ENCODE measurements at places on chromosomes 5 and 9. TPM values are rescaled to one million over a fixed set of nuclear protein-coding genes. Genes with fewer than 3 reads are reported as not detected.

PRUNE2 gene
- total RNA-seq, result 1.4 TPM

DNA sequence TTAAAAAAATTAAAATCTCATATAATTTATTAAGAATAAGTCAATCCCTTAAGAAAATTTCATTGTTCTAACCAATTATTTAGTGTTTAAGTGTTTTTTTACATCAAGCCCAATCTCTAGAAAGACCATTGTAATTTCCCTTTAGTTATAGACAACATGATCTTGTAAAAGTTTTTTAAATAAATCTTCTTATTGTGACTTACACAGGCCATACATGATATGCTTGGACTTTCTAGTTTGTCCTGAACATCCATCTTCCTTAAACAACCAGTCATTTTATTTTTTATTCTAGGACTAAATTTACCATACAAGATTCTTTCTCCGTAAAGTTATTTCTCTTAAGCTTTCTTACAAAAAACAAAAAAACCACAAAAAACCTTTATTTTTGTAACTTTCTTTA lies 126.5 kb upstream of the MAST4 start:
- H3K4me1 ChIP-seq, result no peaks in the 10 kb centered on the region
- H3K27me3 ChIP-seq, result no peaks in the 10 kb centered on the region
- no peak overlapping the region for H3K4me3 ChIP-seq
- H3K36me3 ChIP-seq, result no peaks in the 10 kb centered on the region
- DNase-seq, result no peak

DNA sequence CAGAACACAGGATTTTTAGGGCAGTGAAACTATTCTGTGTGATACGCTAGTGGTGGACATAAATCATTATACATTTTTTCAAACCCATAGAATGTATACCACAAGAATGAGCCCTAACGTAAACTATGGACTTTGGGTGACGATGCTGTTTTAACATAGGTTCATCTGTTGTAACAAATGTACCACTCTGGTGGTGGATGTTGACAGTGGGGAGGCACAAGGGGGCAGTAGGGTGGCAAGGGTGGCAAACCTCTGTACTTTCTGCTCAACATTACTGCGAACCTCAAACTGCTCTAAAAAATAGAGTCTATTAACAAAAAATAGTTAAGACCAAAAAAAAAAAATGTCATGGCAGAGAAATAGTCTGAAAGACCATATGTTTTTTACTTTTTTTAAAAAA lies 9.1 kb upstream of the MVB12B start:
- H3K4me1 ChIP-seq, result no peaks in the 10 kb centered on the region
- no peaks in the 10 kb centered on the region for H3K27me3 ChIP-seq
- no peaks in the 10 kb centered on the region for H3K36me3 ChIP-seq
- H3K4me3 ChIP-seq, result no peak overlapping the region
- H3K27ac ChIP-seq, result no peak overlapping the region
- no peak for DNase-seq

ACSL6 gene
- 7.4 TPM for total RNA-seq

CDHR2 gene
- total RNA-seq, result 11.4 TPM
